Putamen (tissue), 1 donor: ENCODE measurements at places on chromosomes 4 and X.

GRCh38 chrX:11768039-11768438, 10.0 kb downstream of the MSL3 start:
- no peak for DNase-seq

DNA sequence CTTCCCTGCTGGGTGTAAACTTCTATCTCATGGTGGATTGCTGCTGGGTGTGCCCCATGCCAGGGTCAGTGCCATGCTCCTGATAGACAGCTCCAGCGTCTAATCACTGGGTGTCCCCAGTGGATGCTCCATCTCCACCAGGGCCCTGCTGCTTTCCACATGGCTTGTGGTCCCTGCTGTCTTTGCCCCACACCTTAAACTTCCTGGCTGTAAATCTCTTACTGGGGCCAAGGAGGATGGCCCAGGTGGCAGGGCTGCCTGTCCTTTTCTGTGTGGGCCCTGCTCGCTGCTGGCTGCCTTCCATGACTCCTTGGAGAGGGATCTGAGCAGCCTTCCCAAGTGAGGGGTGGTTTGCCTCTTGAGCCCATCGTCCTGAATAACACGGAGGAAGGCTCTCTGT, 51.8 kb downstream of the RGS12 start:
- DNase-seq, result no peak

DNA sequence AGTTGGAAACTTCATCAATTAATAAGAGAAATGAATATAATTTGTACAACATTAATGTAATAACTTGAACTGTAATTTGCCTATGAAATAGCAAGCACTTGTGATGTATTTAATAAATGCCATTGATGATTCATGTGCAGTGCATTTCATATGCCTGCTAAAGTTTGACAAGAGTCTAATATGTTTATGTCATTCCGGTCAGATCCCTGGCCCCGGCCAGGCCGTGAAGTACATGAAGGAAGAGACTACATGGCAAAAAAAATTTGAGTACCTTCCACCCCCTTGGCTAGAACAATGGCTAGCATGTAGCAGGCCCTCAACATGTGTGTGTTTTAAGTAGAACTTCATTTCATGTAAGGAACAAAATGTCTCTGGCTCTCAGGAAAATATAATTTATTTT, 161.3 kb downstream of the ATP10D start:
- no peak for DNase-seq

DNA sequence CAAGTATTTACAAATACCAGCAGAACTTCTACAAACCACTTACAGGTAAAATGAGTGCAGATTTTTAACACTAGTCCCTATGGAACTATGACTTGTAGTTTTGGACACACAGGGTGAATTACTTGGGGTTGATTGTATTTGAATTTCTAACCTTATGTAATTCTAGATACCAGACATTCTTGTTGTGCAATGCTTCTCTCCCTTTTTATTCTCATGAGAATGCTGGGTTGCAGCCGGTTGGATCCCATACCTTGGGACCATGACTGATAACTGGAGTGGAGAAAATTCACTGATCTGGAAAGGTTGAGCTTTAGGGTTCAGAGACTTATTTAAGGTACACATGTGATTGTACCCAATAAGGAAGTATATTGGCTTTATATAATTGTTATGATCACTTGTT, 8.8 kb downstream of the TET2 start:
- DNase-seq, result no peak

DNA sequence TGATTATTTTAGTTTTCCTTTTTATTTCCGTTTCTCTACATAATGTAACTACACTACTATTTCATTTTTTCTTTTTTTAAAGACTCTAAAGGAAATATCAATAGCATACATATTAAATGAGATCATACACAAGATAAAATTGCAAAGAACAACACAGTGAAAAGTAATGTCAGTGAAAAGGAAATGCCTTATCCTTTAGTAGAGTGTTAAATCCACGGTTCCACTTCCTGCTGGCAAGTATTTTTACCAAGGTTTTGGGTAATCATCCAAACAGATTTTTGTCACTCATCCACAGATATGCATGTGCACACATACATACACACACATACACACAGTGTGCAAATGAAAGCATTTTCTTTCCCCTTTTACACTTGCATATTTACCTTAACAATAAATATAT, 548.9 kb downstream of the PPP4R3C start:
- no peak for DNase-seq

- no peak for DNase-seq
Measured at GRCh38 chr4:150828159-150828558, 186.9 kb downstream of the LRBA start.

DNA sequence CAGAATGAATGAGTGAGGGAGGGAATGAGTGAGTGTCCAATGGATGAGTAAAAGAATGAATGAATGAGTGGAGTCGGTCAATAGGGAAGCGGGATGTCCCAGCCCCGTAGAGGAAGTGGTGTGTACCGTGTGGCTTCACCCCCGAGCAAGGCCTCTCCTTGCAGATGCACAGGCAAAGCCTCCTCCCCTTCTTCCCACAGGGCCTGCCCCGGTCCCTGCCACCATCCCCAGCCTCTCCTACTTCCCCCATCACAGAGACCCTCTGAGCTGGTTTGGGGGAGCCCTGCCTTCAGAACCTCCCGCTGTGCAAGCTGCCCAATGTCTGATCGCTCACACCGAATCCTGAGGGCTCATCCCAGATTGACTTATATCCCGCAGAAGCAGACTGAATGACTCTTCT, 13.6 kb downstream of the HTRA3 start:
- DNase-seq, result no peak

- no peak for DNase-seq
Measured at GRCh38 chrX:154399527-154400368, 1.6 kb downstream of the RPL10 start.

GRCh38 chrX:26262121-26262523, 46.2 kb downstream of the MAGEB5 start:
- no peak for DNase-seq

- no peak for DNase-seq
Measured at GRCh38 chr4:31356839-31357238, 636.7 kb downstream of the PCDH7 start.

- no peak for DNase-seq
Measured at GRCh38 chr4:154119317-154119716, 330.4 kb upstream of the SFRP2 start.

- DNase-seq, result no peak
Measured at GRCh38 chrX:105636667-105637066, 185.7 kb upstream of the NRK start.

GRCh38 chr4:140893939-140894338, 137.8 kb upstream of the TBC1D9 start:
- no peak for DNase-seq
